Breast epithelium (tissue), 4 donors: ENCODE measurements at places on chromosomes 4 and X. TPM values are rescaled to one million over a fixed set of nuclear protein-coding genes. Genes with fewer than 3 reads are reported as not detected.

Gene GNL3L
- total RNA-seq, result 26.5 TPM

Gene ASB9
- total RNA-seq, result 2.2 TPM

Gene TRPC5OS
- total RNA-seq, result not detected

Gene DGAT2L6
- total RNA-seq, result not detected

Gene BST1
- total RNA-seq, result 16.6 TPM

Gene CXorf49
- total RNA-seq, result not detected

Gene FAT1
- total RNA-seq, result 125 TPM

Gene NHSL2
- total RNA-seq, result 5.4 TPM

Gene FHIP1A
- total RNA-seq, result 0.32 TPM

Gene SPIN2A
- total RNA-seq, result 0.73 TPM

DNA sequence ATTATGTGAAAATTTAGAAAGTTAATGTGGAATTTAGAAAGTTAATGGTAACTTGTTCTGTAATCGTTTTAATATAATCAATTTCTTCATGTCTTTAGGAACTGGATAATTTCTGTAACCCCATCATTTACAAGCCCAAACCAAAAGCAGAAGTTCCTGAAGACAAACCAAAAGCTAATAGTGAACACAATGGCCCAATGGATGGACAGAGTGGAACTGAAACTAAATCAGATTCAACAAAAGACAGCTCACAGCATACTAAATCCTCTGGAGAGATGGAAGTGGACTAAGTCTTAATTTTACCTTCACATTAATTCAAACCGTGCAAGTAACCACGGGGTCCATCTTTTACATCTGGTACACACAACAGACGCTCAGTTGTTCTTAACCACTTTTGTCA, 48.1 kb upstream of the PLK4 start:
- no peak for DNase-seq
- H3K27me3 ChIP-seq, result no peaks in the 10 kb centered on the region
- H3K27ac ChIP-seq, result no peak overlapping the region
- no peaks in the 10 kb centered on the region for H3K4me1 ChIP-seq

GRCh38 chr4:102036619-102037376, 246.3 kb downstream of the BANK1 start:
- no peaks in the 10 kb centered on the region for H3K36me3 ChIP-seq
- no peak overlapping the region for H3K27ac ChIP-seq
- no peaks in the 10 kb centered on the region for H3K27me3 ChIP-seq
- DNase-seq, result no peak
- H3K4me1 ChIP-seq, result no peaks in the 10 kb centered on the region

GRCh38 chr4:186878203-186878776, 154.6 kb upstream of the FAT1 start:
- no peak overlapping the region for H3K4me3 ChIP-seq
- no peaks in the 10 kb centered on the region for H3K36me3 ChIP-seq
- H3K27ac ChIP-seq, result no peak overlapping the region
- no peaks in the 10 kb centered on the region for H3K4me1 ChIP-seq

GRCh38 chr4:173935622-173936405, 347.7 kb downstream of the FBXO8 start:
- DNase-seq, result no peak
- no peaks in the 10 kb centered on the region for H3K36me3 ChIP-seq
- no peak overlapping the region for H3K4me3 ChIP-seq
- no peaks in the 10 kb centered on the region for H3K4me1 ChIP-seq
- H3K27me3 ChIP-seq, result no peaks in the 10 kb centered on the region

- H3K27me3 ChIP-seq, result no peaks in the 10 kb centered on the region
- DNase-seq, result no peak
- no peak overlapping the region for H3K4me3 ChIP-seq
- H3K4me1 ChIP-seq, result no peaks in the 10 kb centered on the region
- no peak overlapping the region for H3K27ac ChIP-seq
These were observed 105.9 kb upstream of the DIAPH2 start for GRCh38 chrX:96578781-96579180.

GRCh38 chrX:75158054-75158453, 2.0 kb upstream of the ABCB7 start:
- no peaks in the 10 kb centered on the region for H3K4me1 ChIP-seq
- H3K4me3 ChIP-seq, result no peak overlapping the region
- H3K36me3 ChIP-seq, result no peaks in the 10 kb centered on the region
- no peak for DNase-seq
- no peak overlapping the region for H3K27ac ChIP-seq

DNA sequence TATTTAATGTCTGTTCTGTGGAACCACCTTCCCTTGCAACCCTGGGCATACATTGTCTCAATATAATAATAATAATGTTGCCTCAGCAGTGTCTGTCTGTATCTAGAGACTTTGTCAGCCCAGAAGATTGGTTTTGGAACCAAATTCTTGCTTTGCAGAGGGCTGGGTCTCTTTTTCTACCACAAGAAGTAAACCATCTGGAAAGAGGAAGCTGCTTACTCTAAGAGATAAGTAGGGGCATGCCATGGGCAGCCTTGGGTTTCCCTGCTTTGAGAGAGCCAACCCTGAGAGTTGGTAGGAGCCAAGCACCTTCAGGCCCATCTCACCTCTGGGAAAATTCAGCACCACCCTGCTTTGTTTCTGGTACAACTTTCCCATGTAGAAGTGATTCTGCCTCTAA, 27.0 kb downstream of the TMEM31 start:
- no peak for DNase-seq
- no peaks in the 10 kb centered on the region for H3K4me1 ChIP-seq
- peaks cover 50% of the 10 kb centered on the region for H3K27me3 ChIP-seq
- no peak overlapping the region for H3K27ac ChIP-seq

GRCh38 chrX:107465932-107466620, 16.6 kb downstream of the FRMPD3 start:
- no peak overlapping the region for H3K27ac ChIP-seq
- H3K27me3 ChIP-seq, result peaks cover 65% of the 10 kb centered on the region
- DNase-seq, result no peak
- H3K36me3 ChIP-seq, result no peaks in the 10 kb centered on the region
- H3K4me1 ChIP-seq, result no peaks in the 10 kb centered on the region
- no peak overlapping the region for H3K4me3 ChIP-seq

DNA sequence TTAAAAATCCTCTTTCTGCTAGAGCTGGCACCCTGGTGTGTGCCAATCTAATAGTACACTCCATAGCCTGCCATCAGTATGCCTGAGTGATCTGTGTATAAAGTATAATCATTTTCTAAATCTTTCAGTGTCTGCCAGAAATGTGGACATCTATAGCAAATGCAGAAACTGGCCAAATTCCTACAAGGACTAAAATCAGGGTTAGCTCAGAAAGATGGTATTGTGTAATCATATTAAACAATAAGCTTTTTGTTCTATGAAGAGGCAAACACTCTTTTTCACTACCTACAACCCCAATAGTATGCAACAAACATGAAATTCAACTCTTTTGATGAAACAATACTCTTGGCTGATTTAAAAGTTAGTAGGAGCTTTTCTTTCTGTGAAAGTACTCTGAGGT, 7.7 kb upstream of the TXLNG start:
- no peak overlapping the region for H3K27ac ChIP-seq
- no peaks in the 10 kb centered on the region for H3K36me3 ChIP-seq
- H3K27me3 ChIP-seq, result peaks cover 4% of the 10 kb centered on the region
- H3K4me1 ChIP-seq, result no peaks in the 10 kb centered on the region
- DNase-seq, result no peak

GRCh38 chr4:10303291-10303690, 153.9 kb downstream of the ZNF518B start:
- H3K27ac ChIP-seq, result no peak overlapping the region
- no peaks in the 10 kb centered on the region for H3K36me3 ChIP-seq
- H3K4me1 ChIP-seq, result no peaks in the 10 kb centered on the region
- no peaks in the 10 kb centered on the region for H3K27me3 ChIP-seq
- DNase-seq, result no peak

- H3K27ac ChIP-seq, result no peak overlapping the region
- H3K27me3 ChIP-seq, result no peaks in the 10 kb centered on the region
- no peak overlapping the region for H3K4me3 ChIP-seq
- DNase-seq, result no peak
These were observed 99.3 kb upstream of the GRPR start for GRCh38 chrX:16023790-16024734.

GRCh38 chr4:126916049-126916625, 716.6 kb upstream of the INTU start:
- H3K36me3 ChIP-seq, result no peaks in the 10 kb centered on the region
- H3K27ac ChIP-seq, result no peak overlapping the region
- H3K4me3 ChIP-seq, result no peak overlapping the region
- no peaks in the 10 kb centered on the region for H3K4me1 ChIP-seq
- no peak for DNase-seq
- H3K27me3 ChIP-seq, result no peaks in the 10 kb centered on the region

DNA sequence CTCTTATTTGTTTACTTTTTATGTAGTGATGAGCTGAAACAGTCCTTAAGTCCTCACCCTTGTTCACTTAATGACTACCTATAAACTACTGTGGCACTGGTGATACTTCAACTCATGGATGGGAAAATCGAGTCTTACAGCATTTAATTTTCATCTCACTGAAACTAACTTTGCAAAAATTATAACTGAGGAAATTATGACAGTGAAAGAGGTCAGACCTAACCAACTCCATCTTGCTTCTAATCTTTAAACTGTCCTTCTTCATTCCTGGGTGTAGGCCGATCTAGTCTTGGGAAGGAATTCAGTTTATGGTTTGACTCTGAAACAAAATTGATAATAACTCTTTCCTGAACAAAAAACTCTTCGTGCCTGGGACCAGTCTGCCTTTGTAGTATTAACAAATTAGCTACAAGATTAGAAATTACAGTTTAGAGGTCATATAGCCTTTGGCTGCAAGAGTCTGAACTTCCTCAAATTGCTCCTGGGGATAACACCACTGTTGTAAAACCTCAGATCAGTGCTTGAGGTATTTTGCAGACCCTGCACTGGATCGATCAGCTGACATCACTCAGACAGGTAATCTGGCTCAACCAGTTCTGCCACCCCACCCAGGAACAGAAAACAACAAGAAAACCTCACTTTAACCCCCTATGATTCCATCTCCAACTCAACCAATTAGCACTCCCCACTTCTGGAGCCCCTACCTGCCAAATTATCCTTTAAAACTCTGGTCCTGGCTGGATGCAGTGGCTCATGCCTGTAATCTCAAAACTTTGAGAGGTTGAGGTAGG, 995.7 kb upstream of the PRKX start:
- DNase-seq, result no peak
- no peaks in the 10 kb centered on the region for H3K4me1 ChIP-seq
- H3K27me3 ChIP-seq, result no peaks in the 10 kb centered on the region
- H3K36me3 ChIP-seq, result no peaks in the 10 kb centered on the region
- no peak overlapping the region for H3K4me3 ChIP-seq

- peak overlapping the region; percentile 22 for H3K27ac ChIP-seq
- no peaks in the 10 kb centered on the region for H3K27me3 ChIP-seq
- no peaks in the 10 kb centered on the region for H3K36me3 ChIP-seq
- H3K4me3 ChIP-seq, result no peak overlapping the region
- H3K4me1 ChIP-seq, result no peaks in the 10 kb centered on the region
These were observed 37.3 kb downstream of the ACOX3 start for GRCh38 chr4:8403173-8403753.

GRCh38 chrX:8731559-8732395, at the start of gene ANOS1:
TSS of gene ANOS1 (minus strand) at chrX:8732137. CDS start at chrX:8732036, 101 bp downstream.
- no peak within 1 kb of the TSS for H3K27ac ChIP-seq
- H3K4me3 ChIP-seq, result peak within 1 kb of the TSS; percentile 59
- no peak for DNase-seq
- H3K27me3 ChIP-seq, result peaks cover 49% of the 10 kb centered on the region
- no peaks in the 10 kb centered on the region for H3K36me3 ChIP-seq
